ENCODE measurements at places on chromosomes 11 and 22.
A peak's percentile ranks its signal among the peaks of the same experiment; 100 is the strongest.

- no peak for DNase-seq
Observed at GRCh38 chr22:24240381-24240780, 4.5 kb downstream of the GGT5 start.

DNA sequence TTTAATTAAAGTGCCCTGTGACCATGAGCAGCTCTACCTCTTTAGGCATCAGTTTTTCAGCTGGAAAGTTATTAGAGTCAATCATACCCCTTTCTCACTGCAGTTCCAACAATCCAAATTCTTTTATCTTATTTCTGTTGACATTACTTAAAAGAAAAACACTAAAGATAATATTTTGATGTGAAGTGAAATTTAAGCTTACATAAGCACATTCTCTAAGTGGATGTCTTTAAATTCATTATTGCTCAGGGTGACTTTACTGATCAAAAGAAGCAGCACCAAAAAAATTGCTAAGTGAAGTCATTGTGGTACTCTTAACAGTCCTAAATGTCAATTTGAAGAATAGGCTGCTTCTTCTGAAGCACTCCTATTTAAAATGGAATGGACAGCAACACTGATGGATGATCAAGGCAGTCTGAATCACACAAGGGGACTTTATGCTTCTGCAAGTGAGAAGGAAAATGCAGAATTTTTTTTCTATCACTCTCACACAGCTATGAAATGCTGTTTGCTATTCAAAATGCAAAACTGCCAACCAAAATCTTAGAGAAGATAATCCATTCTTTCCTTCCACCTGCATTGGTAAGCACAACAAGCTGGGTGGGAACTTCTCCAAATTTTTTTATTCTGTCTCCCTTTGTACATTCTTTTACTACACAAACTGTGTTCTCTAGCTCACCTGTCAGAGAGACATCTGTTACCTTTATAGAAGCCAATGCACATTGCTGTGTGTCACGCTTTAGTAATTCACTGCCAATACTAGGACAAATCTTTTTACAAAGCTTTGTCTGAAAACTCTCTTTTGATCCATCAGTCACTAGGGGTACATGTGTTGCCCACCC is 179.9 kb downstream of the GRIA4 start:
- DNase-seq = no peak

GRCh38 chr11:66080055-66080817 is 10.2 kb downstream of the PACS1 start:
- no peak for DNase-seq

DNA sequence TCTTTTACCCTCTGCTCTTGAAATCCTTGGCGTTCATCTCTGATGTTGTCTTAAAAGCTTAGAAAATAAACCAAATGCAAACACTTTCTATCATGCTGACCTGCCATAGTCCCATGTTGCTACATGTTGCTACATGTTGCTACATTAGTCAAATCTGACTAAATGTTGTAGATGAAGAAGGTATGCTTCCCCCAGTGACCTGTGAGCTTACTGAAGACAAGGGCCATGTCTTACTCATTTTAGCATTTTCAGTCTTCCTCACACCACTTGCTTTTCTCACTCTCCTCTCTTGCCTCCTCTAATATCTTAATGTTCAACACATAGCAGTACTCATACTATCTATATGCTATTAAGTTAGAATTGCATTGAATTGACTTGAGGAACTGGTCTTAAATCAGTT is 346.4 kb upstream of the MTNR1B start:
- DNase-seq = no peak

DNA sequence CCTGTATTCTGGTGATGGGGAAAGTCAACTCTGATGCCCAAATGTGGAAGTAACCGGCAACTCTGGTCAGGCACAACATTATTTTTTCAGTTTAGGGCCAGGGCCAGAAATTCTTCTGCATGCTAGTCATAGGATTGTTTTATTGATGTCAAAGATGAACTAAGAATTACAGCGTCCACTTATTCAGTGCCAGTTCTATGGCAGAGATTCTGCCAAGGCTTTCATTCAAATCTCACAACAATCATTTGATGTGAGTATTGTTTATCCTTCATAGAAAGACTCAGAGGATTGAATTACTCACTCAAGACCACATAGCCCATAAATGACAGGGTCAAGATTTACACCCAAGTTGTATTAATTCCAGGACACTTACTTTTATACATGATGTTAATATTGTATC is 87.7 kb downstream of the TMPRSS5 start:
- no peak for DNase-seq

DNA sequence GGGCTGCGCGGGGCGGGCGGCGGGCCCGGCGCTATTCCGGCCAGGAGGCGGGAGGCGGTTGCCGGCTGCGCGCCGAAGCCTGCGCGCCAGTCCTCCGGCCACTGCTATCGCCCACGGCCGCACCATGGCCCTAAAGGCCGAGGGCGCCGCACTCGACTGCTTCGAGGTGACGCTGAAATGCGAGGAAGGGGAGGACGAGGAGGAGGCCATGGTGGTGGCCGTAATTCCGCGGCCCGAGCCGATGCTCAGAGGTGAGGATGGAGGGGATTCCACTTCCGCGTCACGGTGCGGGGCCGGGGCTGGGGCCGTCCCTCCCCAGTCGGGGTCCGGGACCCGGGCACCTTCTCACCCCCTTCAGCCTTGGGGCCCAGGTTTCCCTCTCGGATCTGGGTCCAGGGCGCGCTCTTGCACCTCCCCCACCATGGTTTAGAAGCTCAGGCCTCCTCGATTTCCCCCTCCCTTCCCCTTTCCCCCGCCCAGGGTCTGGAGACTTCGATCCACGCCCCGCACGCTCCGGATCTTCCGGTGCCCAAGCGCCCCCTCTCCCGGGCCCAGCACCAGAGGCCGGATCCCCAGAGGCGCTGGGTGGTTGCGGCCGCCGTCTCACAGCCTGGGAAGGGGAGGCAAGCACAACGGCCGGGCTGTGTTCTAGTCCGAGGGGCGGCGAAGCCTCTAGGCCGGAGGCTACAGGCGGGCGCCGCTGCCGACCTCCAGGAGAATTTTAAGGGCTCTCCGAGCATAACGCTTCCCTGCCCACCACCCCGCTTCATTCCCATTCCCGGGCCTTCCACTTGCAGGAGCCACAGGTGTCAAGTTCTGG is 517 bp downstream of the SPINDOC start:
- peak; percentile 54 for DNase-seq

DNA sequence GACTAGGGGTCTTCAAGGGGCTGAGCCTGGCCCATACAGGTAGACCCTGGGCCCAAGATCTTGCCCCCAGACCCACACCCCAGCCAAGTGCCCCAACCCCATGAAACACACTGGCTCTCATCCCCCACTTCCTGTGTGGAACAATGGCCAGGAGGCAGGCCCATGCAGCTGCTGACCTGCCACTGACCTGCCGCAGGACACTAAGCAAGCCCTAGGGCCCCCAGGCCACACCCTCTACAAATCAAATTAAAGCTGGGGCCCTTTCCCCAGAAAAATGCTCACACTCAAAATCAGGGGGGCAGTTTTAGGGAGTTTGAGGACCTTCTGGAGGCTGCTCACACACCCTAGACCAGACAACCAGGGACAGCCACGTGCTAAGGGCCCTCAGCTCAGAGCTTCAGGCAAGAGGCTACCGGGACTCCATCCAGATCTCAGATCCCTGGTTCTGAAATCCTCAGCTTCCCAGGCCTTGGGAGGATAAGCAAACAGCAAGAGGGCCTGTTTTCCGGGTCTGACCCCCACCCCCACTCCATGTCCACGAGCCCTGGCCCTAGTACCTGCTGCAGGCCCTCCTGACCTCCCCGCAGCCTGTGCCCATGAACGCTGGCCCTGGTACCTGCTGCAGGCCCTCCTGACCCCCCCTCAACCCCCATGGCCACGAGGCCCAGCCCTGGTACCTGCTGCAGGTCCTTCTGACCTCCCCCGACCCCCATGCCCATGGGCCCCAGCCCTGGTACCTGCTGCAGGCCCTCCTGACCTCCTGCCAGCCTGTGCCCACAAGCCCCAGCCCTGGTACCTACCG is 10.0 kb downstream of the CARD10 start:
- DNase-seq = no peak

GRCh38 chr11:118341815-118342489 is 553 bp downstream of the CD3D start:
- no peak for DNase-seq

DNA sequence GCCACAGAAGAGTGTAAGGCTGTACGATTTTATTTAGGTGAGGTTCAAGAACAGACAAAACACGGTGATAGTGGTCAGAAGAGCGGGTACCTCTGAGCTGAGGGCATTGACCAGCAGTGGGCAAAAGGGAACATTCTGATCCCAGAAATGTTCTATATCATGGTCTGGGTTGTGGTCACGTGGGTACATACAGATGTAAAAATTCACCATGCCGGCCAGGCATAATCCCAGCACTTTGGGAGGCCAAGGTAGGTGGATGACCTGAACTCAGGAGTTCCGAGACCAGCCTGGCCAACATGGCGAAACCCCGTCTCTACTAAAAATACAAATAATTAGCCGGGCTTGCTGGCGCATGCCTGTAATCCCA is 31.1 kb upstream of the GCAT start:
- no peak for DNase-seq

- DNase-seq = no peak
Observed at GRCh38 chr11:8019314-8020243, 32.4 kb downstream of the EIF3F start.

GRCh38 chr11:118898400-118899295 is 15.0 kb downstream of the CXCR5 start:
- DNase-seq = no peak

GRCh38 chr22:38298312-38299005 is 18.8 kb downstream of the CSNK1E start:
- peak; percentile 63 for DNase-seq

- DNase-seq = peak; percentile 73
Observed at GRCh38 chr22:43743131-43743530, 69.0 kb downstream of the EFCAB6 start.

- no peak for DNase-seq
Observed at GRCh38 chr11:33997584-33998251, 53.8 kb upstream of the CAPRIN1 start.

- peak; percentile 77 for DNase-seq
Observed at GRCh38 chr11:18731949-18732821, 6.2 kb upstream of the IGSF22 start.

- DNase-seq = no peak
Observed at GRCh38 chr11:42951266-42951665, 360.5 kb upstream of the API5 start.

DNA sequence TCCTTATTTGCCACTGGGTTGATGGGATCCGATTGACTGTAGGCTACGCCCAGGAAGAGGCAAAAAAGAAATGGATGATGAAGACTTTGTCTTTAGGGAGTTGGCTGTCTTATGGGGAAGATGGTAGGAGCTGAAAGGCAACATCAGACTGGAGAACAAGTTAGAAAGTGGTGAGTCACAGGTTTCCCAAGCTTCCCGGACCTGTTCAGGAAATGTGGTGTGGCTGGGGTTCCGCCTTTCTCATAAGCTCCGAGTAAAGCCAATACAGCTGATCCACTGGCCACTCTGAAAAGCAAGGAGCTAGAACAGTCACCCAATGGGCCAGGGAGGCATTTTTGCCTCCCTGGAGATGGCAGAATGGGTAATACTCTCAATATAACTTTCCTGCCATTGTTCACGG is 194.5 kb downstream of the SNX19 start:
- DNase-seq = no peak

DNA sequence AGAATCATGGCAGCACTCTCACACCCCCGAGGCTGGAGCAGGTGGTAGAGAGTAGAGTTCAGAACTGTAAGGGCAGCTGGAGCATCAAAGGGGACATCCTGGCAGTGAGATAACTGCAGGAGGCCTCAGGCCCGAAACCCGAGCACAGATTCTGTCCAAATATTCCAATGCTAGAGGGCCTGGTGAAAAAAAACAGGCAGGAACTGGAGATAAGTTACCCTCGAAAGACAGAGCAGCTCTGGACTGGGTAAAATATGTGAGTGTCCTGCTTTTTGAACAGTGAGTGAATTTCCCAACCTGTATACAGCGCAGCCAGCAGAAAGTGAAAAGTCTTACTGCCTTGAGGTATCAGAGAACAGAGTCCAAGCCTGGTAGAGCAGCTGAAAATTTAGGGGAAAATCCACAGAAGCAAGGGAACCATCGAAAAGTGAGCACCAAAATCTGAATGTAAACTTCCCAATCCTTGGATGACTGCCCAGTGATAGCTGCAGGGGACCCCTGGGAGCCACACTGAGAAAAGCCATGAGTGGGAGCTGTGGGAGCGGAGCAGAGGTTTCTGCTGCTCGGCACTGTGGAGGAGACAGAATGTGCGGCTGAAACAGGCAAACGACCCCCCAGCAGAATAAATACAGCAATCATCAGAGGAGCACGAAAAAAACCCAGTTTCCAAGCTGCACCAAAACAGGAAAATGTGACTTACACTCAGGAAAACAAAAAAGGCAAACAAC is 50.6 kb downstream of the WNT11 start:
- no peak for DNase-seq

- no peak for DNase-seq
Observed at GRCh38 chr22:31812977-31813605, 59.3 kb downstream of the DEPDC5 start.

DNA sequence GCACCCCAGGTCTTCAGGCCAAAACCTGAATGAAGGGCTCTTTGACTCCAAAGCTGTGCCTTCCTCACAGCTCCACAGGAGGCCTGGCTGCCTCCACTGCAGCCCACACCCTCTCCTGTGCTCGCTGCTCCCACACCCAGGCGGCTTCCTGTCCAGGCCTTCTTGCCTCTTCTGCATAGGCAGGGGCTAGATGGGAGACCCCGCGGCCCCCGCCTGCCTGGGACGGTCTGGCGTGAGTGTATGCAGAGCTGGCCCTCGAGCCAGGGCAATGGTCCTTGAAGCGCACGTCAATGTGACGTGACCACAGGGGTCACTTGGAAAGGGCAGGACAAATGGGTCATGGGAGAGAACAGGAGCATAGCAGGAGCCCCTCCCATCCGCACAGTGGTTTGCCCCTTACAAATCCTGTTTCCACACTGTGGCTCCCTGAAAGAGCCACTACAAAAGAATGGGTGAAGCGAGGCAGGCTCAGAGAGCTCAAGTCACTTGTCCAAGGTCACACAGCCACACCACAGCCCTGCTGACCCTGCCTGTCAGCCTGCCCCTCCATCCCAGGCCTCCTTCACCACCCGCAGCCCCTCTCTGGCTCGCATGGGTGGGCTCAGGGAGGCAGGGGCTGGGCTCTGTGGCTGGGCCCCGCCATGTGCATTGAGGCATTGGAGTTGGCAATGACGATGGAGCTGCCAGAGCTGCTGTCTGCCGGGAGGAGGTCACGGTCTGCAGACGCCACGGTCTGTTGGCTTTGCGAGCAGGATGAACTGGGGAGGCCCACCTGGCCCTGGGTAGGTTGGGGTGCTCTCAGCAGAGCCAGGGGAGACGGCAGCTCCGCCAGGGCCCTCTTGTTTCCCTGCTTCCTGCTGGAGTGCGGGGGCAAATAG is 71.2 kb upstream of the WNT11 start:
- DNase-seq = no peak

DNA sequence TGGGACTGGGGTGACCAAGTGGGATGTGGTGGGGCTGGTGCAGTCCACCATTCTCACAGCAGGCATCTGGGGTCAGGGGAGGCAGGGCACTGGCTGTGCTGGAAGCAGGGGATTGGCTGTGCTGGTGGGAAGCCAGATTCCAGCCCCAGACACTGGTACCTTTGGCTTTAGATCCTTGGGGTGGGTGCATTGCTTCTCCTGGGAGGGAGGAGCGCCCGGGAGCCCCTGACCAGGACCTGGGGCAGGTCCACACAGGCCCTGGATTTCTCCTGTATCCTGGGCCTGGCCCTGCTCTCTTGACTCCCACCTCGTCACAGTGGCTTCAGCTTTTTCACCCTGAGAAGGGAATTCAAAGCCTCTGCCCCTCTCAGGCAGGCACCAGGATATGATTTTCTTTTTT is 38.5 kb downstream of the ST3GAL4 start:
- no peak for DNase-seq

Data from WTC11 (cell line).